Ecto neural progenitor cell (in vitro differentiated cells): ENCODE measurements at places on chromosomes 6 and 20.

DNA sequence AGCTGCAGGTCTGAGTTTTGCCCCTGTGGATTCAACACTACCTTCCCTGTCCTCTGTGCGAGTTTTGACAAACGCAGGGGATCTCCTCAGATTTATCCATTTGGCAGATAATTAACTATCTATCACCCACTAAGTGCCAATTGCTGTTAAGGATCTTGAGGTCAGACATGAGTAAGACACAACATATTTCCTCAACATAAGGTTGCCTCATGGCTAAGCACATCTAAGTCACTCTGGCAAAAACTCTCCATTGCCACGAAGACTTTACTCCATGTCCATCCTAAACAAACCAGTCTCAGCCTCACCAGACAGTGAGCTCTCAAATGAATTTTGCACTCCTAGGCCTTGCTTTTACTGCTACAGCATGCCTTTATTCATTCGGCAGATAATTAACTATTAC is 408.4 kb downstream of the MAFB start:
- no peak for DNase-seq

DNA sequence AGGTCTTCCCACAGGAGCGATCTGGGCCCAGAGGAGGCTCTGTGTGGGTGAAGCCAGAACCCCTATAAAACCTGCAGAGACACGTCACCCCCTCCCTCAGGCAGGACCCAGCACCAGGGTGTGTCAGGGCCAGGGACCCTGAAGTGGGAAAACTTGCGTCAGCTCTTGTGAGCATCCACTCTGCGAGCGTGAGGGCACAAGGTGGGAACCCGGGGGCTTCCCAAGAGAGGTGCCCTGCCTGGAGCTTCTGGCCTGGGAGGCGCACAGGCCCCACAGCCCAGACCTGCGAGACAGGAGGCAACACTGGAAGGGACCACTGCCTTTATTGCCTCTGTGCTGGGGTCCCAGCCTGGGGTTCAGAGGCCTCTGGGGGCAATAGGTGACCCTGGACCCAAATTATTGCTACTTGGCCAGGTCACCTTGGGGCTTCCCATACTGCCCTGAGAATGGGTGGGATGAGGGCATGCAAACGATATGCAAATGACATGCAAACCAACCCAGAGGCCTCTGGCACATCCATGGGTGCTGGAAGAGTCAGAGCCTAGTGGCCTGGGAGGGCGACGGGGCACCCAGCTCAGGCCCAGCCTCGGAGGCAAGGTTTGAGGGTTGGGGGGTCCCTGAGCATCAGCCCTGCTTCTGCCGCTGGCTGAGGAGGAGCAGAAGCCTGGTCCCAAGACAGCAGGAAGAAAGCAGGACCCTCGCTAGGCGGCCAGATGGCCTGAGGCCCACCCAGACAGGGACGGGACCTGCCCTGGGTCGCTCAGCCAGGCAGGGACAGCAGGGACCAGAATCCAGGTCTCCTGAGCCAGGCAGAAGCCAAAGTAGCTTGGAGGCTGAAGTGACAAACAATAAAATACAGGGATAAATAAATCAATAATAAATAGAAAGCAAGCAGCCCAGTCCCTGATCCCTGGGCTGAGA is 5.1 kb upstream of the C20orf144 start:
- DNase-seq: no peak

DNA sequence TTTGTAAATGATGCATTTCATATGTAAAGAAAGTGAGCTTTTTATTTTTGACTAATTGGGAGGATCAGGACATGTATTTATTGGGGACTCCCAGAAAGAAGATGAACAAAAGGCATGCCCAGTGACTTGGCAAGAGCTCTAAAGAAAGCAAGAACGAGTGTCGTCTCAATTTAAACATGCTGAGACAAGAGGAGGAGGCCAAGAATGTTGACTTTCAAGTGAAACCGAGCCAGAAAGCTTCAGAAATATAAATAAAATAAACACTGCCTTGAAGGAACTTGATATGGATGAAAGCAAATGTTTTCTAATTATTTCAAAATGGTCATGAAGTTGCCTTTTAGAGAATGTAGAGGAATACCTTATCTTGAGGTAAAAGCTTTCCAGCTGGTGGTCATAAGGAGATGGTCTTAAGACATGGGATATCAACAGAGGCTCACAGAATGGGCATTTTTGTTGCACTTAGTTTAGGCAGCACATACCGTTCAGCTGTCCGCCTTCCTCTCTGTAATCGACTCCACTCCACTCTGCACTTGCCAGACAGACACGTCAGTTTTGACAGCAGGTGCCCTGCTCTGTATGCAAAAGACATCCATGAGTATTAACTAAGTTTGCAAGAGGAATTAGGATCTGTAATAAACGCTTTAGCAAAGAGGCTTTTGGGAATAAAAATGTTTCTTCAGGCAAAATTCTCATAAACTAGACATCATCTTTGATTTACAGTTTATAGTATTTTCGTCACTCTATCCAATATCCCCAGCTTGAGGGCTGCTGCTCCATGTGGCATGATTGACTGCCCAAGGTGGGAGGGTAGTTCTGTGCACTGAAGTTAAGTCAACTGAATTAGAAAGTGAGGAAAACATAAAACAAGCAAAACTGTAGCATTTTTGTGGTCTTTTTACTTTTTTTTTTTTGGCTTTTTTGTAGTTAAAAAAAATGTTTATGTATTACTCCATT is 613.1 kb downstream of the PKHD1 start:
- DNase-seq: no peak

DNA sequence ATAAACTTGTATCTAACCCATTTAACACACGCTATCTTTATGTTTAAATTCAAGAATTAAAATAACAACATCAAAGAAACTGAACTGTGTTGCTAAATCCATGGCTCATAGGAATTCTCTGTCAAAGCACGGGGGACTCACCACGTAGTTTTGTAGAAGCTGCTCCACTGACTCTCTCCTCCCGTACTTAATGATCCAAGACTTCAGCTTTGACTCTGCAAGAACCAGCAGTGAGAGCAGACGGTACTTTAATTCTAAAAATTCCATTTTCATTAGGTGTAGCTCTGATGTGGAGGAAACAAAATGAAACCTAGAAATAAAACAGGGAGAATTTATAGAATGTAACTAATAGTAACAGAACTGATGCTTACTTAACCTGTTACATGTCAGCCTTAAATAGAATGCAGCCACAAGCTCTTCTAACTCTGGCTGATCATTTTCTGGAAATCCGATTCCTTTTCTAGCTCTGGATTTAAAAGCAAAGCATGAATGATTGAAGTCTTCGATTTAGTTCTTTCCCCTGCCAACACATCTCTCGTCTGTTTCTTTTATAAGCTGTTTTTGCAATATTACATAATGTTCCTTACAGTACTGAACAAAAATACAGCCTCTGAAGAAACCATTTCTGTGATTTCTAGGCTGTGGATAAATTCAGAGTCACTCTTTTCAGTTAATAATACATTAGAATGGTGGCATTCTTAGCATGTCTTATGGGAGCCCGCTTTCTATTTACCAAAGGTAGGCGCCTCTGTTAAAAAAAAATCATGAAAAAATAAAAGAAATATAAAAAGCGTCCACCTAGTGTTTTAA is 165.5 kb downstream of the SYNE1 start:
- no peak for DNase-seq

DNA sequence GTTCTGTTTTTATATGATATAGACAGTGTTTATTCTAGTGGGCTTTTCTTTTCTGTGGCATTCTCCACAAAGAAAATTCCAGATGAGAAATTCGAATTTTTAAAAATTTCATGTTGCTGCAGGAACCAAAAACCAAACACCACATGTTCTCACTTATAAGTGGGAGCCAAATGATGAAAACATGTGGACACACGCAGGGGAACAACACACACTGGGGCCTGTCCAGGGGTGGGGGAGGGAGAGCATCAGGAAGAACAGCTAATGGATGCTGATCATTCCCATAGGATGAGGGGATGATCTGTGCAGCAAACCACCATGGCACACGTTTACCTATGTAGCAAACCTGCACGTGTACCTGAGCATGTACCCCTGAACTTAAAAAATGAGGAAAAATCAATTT is 499.0 kb upstream of the SLC35B3 start:
- no peak for DNase-seq
